ENCODE measurements at places on chromosomes 3 and 15.

GRCh38 chr3:58670506-58671135, 4.0 kb upstream of the FAM3D start:
- no peak for DNase-seq

DNA sequence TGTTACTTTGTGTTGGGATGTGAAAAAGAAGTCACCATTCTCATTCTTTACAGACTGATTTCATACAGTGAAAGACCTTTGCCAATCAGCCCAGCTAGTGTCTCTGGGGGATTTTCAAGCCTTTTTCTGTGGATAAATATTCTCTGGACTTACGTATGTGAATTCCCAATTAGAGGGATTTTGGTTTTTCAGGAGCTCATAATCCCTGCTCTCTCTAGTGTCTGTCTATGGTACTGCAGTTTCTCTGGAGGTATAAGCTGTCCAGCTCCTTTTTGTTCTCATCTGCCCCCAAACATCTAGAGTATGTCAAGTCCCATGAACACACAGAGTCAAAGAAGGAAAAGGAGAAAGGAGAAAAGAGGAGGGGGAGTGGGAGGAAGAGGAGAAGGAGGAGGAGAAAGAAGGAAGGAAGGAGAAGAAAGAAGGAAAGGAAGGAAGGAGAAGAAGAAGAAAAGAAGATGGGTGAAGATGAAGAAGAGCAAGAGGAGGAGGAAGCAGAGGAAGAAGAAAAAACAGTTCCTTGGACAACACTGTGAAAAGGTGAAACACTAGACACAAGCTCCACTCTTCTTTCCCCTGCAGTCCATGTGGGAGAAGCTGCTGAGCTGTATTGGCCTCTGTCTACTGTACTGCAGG, 218.6 kb downstream of the GREM1 start:
- no peak for DNase-seq

DNA sequence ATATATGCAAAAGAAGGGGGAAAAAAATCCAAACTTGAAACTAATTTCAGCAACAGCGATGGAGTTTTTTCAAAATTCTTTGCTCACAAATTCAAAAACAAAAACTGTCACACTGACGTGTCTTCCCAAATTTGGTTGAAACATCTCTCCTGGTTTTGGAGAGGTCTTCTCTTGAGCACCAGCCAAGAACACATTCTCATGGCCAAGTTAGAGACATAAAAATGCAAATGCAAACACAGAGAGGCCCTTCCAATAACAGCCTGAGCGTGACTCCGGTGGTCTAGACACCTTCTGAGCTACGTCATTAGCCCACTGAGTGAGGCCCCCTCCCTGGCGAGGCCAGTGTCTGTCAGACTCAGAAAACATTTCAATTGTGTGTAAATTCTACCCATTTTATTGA, 436.0 kb upstream of the PROK2 start:
- DNase-seq: no peak

GRCh38 chr3:126112531-126113237, 28.8 kb upstream of the SLC41A3 start:
- no peak for DNase-seq

DNA sequence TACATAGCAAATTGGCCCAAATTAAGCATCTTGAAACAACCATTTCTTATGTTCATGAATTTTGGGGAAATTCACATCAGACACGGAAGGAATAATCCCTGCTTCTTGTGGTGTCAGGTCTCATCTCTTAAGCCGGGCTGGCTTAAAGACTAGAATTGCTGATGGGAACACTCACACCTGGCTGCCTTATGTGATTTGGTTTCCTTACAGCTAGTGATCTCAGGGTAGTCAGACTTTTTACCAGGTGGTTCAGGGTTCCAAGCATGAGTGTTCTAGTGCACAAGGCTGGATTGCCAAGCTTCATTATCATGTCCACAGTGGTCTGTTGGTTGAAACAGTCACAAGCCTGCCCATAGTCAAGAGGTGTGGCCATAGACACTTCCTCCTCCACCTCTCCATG, 20.3 kb upstream of the CCNL1 start:
- DNase-seq: no peak

GRCh38 chr3:115165701-115166100, 18.6 kb upstream of the ZBTB20 start:
- DNase-seq: no peak

- DNase-seq: no peak
These were observed 786.2 kb downstream of the SQOR start for GRCh38 chr15:46420990-46421389.

DNA sequence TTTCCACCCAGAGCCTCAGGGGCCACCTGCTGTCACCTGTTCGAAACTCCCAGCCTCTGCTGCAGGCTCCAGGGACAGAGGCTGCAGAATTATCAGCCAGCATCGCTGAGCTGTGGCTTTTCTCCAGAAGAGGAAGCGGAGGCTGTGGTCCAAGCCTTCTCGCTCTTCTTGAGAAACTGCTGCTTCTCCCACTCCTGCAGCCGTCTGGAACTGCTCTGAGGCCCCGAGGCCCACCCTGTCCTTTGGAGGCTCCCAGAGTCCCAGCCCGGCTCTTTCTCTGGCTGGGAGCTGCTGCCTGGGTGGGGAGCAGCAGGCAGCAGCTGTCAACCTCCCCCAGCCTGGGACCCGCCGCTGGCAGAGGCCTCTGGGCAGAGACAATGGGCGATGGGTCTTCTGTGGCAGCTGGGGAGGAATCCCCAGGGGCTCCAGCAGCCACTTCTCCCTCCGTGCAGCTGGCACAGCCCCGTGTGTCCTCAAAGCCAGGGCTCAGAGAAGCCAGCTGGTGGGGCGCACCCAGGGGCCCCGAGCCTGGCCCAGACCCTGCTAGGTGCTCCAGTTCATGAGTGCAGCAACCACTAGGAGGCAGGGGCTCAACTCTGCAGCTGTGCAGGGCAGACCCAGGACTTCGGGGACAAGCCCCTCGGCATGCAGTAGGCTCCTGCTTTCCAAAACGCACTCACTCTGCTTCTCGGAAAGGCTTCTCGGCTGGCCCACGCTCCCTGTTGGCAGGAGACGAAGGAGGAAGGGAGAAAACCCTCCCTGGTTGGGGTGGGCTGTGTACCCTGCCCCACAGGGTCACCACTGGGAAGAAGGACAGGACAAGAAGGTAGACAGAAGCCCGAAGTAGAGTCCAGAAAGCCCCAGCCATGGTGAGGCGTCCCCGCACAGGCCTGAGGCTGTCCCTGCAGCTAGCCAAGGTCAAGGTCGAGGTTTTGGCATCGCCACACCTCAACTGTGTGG, 49.9 kb upstream of the FURIN start:
- DNase-seq: no peak

DNA sequence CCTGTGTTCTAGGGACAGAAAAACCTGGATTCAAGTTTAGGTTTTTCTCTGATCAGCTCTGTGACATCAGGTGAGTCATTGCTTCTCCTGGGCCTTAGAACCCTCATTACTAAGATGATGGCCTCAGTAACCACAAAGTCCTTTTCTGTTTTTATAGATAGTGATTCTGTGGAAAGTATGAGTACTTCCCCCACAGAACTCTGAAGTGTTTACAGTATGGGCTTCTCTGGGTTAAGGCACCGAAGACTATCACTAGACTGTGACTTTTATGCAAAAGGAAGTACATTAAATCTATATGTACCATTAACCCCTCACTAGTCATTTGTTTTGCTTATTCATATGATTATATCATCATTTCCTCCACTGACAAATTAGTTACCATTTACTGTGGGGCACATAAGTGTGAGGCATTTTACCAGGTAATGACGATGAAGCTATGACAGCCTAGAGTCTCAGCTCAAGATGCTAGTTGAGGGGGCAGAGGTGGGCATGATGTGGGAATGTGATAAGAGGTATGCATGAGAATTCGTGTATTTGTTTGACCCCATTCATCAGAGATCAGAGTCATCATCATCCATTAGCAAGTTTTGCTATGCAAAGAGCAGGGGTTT, 15.0 kb upstream of the RORA start:
- no peak for DNase-seq

DNA sequence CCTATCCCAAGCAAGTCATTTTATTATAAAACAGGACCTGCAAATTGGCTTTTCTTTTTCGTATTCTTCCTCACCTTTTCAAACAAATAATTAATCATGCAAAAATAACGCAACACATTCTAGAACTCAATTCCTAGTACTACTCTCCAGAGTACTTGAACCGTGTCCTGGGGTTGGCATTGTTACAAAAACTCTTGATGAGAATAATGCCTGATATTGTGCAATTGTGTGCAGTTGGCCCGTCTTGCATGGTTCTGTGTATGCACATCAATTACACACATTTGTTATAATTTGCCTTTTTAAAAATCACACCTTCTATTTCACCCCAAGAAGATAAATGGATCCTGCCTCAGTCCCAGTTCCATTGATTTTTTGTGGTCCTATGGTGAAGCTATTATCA, 205.4 kb downstream of the EPHB1 start:
- DNase-seq: no peak

DNA sequence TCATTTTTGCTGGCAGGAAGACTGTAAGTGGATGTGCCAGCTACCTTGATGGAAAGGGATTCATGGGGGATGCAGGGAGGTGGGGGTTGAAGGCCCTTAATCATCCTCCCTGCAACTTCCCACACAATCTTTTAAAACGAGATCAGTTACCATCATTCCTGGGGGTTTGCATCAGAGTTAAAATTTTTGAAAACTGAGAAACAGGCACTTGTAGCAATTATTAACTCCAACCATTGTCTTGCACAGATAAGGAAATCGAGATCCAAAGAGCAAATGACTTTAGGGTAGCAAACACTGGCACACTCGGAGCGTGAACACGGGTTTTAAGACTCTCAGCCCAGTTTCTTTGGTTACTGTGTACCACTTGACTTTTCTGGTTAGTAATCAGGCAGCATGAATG, 41.9 kb downstream of the GPD1L start:
- DNase-seq: no peak

- DNase-seq: no peak
These were observed 2.4 kb upstream of the CXCR6 start for GRCh38 chr3:45940781-45941365.

DNA sequence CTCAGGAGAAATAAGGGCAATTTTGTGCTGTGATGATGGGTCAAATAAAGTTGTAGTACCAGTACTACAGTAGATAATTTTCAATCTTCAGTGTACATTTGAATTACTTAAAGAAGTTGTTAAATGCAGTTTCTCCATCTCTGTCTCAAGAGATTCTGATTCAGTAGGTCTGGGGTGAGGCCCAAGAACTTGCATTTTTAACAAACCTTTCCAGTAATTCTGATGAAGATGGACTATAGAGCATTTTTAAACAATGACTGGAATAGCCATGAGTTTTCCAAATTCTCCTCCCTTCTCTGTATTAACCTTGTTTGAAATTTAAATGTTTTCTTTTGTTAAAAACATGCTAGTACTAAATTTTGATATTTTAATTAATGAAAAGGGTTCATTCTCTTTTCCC, 127.0 kb upstream of the CD96 start:
- DNase-seq: no peak

DNA sequence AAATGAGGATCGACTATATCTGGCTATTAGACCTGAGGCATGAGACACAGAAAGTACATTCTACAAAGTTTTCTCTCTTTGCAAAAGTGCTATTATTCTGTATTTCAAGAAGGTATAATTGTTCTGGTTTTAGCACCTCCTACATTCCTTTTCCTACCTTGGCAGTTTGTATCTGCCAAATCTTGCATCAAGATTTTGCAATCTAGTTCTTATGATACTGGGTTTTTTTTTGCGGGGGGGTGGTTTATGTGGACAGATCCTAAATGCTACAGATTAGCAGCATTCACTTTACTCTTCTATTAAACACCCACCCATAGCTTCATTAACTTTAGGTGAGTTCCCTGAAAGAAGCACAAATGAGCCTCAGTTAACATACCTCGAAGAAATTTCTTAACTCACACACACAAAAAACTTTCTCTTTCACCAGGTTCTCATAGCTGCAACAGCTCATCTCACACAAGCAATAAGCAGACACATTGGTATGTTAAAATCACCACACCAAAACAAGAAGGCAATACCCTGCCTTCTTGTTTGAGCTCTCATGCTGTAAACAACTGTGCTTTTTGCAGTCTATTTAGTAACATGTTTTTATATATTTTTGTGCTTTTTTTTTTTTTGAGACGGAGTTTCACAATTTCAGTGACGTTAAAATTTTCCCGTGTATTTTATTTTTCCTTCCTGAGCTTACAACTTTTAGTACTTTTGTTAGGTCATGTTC, 73.0 kb upstream of the VGLL4 start:
- no peak for DNase-seq

GRCh38 chr15:35755237-35755802, 209.4 kb upstream of the DPH6 start:
- DNase-seq: no peak

- DNase-seq: no peak
These were observed 10.8 kb downstream of the CDAN1 start for GRCh38 chr15:42726114-42726513.

DNA sequence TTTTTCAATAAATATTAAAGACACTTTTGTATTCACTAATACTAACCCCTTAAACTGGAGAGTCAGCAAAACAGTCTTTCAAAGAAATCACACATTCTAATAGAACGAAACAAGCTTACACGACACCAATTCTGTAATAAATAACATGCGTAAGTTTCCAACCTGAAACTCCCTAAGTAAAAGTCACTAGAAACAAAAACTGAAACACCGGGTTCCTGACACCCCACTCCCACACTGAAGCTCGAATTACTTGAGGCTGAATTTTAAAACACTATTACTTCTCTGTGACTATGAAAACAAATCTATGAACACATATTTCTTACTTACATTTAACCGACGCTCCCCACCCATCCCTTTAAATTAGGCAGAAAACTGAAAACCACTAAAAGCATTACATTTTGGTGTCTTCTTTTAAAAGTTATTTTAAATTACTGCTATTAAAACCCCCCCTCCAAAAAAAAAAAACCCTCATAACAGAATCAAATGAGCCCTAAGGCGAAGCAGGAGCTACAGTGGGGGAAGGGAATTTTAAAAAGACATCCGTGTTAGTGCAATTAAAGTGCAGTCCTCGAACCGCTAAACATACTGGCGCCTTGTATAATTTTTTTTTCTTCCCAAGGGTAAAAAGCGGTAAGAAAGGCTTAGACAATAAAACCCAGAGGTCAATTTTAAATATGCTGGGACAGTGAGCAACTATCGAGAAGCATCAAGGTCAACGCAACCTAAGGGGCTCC, 878 bp downstream of the SPPL2A start:
- peak; percentile 9 for DNase-seq

- no peak for DNase-seq
These were observed 79.3 kb downstream of the DNAH12 start for GRCh38 chr3:57464801-57465200.

GRCh38 chr3:128767094-128767750, 41.2 kb downstream of the RAB7A start:
- no peak for DNase-seq

DNA sequence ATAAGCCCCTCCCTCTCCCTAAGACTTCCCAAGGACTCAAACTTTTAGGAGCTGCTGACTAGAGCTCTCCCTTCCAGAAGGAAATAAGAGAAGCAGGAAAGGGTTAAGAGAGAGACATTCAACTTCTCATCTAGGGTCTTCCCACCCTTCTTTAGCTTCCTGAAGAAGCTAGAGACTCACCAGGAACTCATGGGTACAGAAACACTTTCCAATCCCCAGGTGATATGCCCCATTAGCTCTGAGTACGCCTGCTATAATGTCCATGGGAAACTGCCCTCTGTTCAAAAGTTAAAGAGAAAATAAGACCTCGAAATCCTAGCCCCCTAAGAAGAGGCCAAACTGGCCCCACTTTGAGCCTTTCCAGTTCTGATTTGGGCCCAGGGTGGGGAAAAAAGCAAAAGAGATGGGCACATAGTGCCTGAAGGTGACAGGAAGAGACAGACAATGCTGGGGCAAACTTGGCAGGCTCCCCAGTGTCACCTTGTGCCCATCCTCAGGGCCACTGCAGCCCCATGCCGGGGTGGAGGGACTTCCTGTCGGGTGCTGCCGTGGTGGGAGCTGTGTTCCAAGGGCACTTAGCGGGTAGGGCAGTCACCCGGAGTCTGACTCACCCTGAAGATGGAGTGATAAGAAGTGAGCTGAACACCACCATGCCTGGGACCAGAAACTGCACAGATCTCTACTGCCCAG, 29.5 kb downstream of the CCDC12 start:
- peak; percentile 45 for DNase-seq
